ENCODE measurements at places on chromosomes 2 and 18.

GRCh38 chr18:56306797-56307196 lies 331.6 kb downstream of the TXNL1 start:
- no peak for DNase-seq

- no peak for DNase-seq
Observed at GRCh38 chr2:119266091-119266589, 42.5 kb downstream of the STEAP3 start.

DNA sequence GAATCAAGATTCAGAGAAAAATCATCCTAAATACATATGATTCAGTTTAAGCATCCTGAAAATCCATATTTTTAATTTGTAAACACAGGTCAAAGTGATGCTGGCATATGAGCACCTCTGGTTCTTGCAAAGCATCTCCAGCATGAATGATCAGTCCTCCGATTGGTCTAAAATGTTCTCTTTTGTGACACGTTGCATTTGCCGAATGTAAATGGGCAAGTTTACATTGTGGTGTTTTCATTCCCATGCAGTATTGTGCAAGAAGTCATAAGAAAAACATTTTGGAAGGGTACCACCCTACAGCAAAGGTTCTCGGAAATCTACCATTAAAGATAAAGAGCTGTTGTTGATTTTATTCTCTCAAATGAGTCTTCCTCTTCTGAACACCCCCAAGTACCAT lies 108.0 kb upstream of the UNC80 start:
- no peak for DNase-seq

DNA sequence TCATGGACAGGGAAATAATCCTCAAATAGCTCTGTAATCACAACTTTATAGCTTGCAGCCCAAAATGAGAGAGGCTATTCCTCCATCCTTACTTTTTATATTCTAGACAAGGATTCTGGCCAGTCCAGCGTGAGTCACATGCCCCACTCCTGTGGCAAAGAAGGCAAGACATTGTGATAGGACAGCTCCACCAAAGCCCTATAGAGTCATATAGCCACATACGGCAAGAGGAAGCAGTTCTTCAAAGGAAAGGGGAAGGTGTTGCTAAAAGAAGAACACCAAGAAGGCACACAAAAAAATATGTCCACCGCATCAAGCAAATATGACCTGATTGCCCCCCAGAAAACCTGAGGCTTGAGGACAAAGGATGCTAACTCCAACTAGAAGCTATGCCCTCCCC lies 3.4 kb upstream of the GFPT1 start:
- no peak for DNase-seq

- DNase-seq = no peak
Observed at GRCh38 chr2:33419581-33420200, 56.8 kb upstream of the RASGRP3 start.

- no peak for DNase-seq
Observed at GRCh38 chr2:218882866-218883366, 2.3 kb downstream of the WNT10A start.

- DNase-seq = no peak
Observed at GRCh38 chr18:63444580-63444979, 22.3 kb upstream of the VPS4B start.

- no peak for DNase-seq
Observed at GRCh38 chr18:58360324-58360723, 268.6 kb downstream of the ALPK2 start.

GRCh38 chr2:237547841-237548416 lies 18.4 kb upstream of the PRLH start:
- DNase-seq = no peak

GRCh38 chr2:12448846-12449505 lies 267.8 kb upstream of the TRIB2 start:
- no peak for DNase-seq

DNA sequence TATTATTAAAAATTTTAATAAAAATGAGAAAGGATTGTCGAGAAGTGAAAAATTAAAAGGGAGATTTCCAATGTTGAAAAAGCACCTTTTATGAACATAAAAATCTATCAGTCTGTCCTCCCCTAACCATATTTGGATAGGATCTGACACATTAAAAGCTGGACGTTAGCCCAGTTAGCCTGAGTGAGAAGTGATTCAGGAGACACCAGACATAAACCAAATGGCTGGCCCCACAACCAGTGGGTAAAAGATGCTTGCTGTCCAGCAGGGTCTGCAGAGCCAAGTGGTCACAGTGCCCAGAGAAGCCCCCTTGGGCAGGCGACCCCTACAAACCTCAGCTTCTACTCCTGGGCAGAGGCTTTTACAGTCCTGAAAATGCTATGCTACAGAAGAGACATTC lies 253.8 kb upstream of the LYPD1 start:
- DNase-seq = no peak

- no peak for DNase-seq
Observed at GRCh38 chr2:227415538-227416424, 28.0 kb upstream of the SCYGR1 start.

- DNase-seq = no peak
Observed at GRCh38 chr2:157420771-157421323, 23.0 kb downstream of the CYTIP start.

- no peak for DNase-seq
Observed at GRCh38 chr18:37248281-37248680, 317.3 kb downstream of the CELF4 start.

DNA sequence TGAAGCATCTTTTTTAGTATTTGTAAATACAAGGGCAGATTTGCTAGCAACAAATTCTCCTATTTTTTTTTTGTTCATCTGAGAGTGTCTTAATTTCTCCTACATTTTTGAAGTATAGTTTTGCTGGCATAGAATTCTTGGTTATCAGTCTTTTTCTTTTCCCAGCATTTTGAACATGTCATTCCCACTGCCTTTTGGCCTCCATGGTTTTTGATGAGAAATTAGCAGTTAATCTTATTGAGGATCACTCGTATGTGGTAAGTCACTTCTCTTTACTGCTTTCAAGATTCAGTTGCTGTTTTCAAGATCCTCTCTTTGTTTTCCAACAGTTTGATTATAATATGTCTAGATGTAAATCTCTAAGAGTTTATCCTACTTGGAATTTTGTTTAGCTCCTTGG lies 16.9 kb upstream of the RNF149 start:
- no peak for DNase-seq

- DNase-seq = no peak
Observed at GRCh38 chr18:1304392-1304992, 399.8 kb downstream of the ADCYAP1 start.

GRCh38 chr18:6449213-6449612 lies 34.5 kb upstream of the L3MBTL4 start:
- no peak for DNase-seq

GRCh38 chr2:170997893-170998597 lies 69.0 kb downstream of the GORASP2 start:
- DNase-seq = no peak

GRCh38 chr2:113686537-113686936 lies 59.5 kb downstream of the RABL2A start:
- DNase-seq = no peak

DNA sequence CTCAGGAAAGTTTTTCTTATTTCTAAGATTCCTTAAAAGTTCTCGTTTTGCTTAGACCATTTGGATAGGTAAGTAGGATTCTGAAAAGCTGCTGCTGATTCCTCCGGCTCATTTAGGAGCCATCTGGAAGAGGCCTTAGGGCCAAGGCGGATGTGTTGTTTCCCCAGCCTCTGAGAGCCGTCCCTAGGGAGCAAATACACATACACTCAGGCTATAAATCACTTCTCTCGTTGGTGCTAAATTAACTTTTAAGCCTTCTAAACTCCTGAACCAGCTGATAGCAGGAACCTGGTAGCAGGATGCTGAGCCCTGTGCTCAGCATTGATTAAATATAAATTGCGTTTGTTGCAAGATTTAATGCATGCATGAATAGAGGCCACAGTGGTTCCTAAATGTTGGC lies 109.8 kb downstream of the ADCYAP1 start:
- no peak for DNase-seq

- DNase-seq = no peak
Observed at GRCh38 chr2:160168878-160169277, 31.2 kb downstream of the ITGB6 start.

GRCh38 chr2:171247741-171248662 lies 87.3 kb upstream of the TLK1 start:
- DNase-seq = no peak
